ENCODE measurements at places on chromosomes 1 and 21.

- no peak for DNase-seq
Measured at GRCh38 chr21:31482460-31482859, 138.4 kb upstream of the TIAM1 start.

DNA sequence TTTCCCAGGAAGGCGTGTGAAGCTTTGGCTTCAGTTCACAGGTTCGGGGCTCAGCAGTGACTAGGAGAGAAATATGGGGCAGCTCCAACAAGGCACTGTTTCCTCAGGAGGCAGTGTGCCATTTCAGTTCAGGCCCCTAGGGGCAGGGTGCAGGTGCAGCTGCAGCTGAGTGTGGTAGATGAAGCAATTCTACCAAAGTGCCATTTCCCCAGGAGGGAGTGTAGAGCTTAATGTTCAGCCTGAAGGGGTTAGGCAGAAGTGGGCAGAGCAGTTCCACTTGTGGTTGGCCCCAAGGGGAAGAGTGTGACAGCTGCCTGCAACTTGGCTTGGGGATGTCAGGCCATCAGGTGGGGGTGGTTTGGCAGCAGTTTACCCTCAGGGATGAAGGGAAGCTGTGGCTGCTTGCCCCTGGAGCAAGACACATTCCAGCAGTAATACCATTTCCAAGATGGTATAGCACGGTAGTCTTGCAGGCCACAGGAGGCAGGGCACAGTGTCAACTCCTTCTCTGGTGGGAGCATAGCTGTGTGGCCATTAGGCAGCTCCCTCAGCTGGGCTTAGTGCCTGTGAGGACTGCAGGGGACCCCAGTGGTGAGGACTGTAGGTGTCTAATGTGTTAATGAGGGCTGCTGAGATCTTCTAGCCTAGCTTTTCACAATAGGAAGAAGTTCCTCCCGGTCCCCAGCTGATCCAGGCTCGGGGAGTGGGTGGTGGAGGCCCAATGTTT is 34.7 kb downstream of the RGSL1 start:
- no peak for DNase-seq

GRCh38 chr1:231122143-231122542 is 39.7 kb upstream of the TRIM67 start:
- DNase-seq: no peak

- no peak for DNase-seq
Measured at GRCh38 chr21:45365186-45365607, 39.8 kb upstream of the COL18A1 start.

DNA sequence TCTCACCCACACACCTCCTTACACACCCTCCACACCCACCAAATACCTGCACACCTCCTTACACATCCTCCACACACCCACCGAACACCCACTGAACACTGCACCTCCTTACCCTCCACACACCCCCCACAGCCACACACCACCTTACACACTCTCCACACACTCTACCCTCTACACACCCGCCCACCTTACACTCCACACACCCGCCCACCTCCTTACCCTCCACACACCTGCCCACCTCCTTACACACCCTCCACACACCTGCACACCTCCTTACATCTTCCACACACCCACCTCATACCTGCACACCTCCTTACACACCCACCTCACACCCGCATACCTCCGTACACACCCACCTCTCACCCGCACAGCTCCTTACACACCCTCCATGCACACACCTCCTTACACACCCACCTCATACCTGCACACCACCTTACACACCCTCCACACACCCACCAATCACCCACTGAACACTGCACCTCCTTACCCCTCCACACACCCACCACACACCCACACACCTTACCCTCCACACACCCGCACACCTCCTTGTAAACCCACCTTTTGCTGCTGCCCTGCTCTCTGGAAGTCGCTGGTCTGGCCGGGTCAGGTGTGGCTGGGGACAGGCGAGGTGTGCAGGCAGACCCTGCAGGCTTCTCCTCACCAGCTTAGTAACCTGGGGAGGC is 38.5 kb downstream of the COQ8A start:
- no peak for DNase-seq

- no peak for DNase-seq
Measured at GRCh38 chr1:84037758-84038611, 39.1 kb upstream of the TTLL7 start.

DNA sequence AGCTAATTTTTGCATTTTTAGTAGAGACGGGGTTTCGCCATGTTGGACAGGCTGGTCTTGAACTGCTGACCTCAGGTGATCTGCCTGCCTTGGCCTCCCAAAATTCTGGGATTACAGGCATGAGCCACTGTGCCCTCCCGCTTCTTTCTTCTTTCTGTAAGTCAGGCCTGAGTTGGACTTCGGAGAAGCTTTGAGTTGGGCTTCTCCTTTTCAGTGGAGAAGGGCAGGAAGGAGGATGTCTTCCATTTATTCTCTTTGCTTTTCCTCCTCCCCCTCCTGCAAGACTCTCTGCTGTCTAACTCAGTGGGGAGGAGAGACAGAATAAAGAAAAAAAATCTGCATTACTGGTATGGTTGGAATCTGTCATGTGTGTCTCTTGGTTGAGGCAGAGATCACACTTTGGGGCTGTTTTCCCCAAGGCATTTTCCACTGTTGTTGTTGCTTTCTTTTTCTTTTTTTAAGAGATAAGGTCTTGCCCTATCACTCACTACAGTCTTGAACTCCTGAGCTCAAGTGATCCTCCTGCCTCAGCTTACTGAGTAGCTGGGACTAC is 13.2 kb upstream of the DEGS1 start:
- DNase-seq: no peak

DNA sequence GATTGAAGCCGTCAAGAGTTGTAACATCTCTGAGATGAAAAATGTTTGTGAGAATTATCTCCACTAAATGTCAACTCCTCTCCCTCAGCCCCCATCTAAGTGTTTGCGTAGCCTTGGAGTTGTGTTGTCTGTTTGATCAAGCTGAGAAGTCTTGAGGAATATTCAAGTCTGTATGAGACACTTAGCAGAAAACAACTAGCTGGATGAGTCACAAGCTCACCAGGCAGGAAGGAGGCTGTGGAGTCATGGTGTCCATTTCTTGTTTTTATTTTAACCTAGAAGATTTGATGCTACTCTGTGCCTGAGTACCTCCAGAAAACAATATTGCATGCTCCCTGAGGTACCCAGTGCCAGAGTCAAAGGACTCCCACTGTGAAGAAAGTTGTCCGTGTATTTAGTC is 211.6 kb upstream of the PLXNA2 start:
- no peak for DNase-seq

GRCh38 chr1:115727706-115728249 is 40.7 kb downstream of the CASQ2 start:
- DNase-seq: no peak

- no peak for DNase-seq
Measured at GRCh38 chr1:34272152-34272551, 95.4 kb downstream of the C1orf94 start.

DNA sequence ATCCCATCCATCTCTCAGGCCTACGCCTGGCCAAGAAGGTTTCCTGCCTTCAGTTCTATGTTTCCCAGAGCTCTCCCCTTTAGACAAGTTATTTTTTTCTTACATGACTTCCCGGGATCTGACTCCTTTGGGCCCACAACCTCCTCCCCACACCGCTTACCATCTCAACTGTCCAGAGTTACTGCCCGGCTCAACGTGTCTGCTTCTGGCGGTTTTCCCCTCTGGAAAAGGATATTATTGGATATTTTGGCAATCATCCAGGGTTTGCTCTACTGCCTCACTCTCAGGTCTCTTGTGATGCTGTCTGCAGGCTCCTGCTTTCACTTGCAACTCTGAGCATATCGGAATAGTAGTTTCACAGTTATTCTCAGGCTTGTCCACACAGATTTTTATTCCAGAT is 318.2 kb upstream of the CAMK1G start:
- DNase-seq: no peak

DNA sequence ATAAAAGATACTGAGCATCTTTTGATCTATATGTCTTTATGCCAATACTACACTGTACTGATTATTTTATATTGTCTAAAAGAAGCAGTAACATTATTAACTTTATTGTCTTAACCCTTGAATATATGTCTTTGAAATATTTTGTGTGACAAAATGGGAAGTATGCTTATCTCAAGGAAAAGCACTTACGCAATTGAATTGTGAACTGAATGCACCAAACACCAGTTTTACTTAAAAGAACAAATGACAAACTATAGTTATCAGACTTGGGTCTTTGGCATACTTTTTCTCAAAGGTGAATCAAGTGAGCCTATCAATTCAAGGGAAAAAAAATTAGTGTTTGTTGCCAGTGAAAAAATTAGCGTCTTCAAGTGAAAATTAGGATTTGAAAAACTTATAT is 9.2 kb upstream of the SLC6A9 start:
- no peak for DNase-seq

DNA sequence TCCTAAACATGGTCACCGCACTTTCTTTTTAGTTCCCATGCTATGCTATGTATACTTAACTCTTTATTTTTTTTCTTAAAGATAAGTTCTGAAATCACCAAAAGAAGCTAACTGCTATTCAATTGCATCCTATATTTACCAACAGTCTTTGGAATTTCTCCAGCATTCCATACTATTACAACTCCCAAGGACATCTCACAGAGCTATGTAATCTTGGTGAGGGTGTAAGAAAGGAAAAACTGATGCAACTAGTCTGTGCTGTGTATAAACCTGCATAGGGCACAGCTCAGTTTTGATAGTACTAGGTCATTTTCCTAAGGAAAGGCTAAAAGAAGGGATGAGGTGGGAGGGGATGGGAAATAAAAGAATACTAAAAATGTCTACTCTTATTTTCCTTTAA is 78.0 kb downstream of the PTPN14 start:
- no peak for DNase-seq

GRCh38 chr1:159897962-159898361 is 2.0 kb downstream of the CFAP45 start:
- no peak for DNase-seq

- DNase-seq: no peak
Measured at GRCh38 chr1:12244078-12244477, 14.2 kb downstream of the VPS13D start.

GRCh38 chr1:194378517-194378916 is 1192.1 kb upstream of the B3GALT2 start:
- no peak for DNase-seq

DNA sequence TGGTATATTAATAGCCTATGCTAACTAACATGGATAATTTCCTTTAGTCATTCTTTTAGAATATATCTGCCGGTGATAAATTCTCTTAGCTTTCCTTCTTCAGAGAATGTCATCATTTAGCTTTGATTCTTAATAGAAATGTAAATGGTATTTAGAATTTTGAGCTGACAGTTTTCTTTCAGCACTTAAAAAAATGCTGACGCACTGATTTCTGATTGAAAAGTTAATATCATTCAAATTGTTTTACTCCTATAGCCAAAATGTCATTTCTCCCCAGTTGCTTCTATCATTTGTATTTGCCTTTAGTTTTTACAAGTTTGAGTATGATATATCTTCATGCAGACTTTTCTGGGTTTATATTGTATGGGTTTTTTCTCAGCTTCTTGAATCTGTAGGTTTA is 668.0 kb downstream of the LTN1 start:
- no peak for DNase-seq

- DNase-seq: no peak
Measured at GRCh38 chr1:20367116-20367585, 76.5 kb downstream of the VWA5B1 start.
